Fibroblast of villous mesenchyme (primary cell): ENCODE measurements at places on chromosomes 2 and 18. TPM values are rescaled to one million over a fixed set of nuclear protein-coding genes. Genes with fewer than 3 reads are reported as not detected.

Gene ZNF521
- total RNA-seq, result 4.7 and 11.3 TPM in 2 replicates

Gene CHPF
- total RNA-seq, result 196 and 201 TPM in 2 replicates

Gene PPP1R1C
- 0.32 and 2.2 TPM in 2 replicates for total RNA-seq

Gene CROCC2
- not detected in 2 replicates for total RNA-seq

Gene TP53I3
- total RNA-seq, result 66.9 and 79.9 TPM in 2 replicates

DNA sequence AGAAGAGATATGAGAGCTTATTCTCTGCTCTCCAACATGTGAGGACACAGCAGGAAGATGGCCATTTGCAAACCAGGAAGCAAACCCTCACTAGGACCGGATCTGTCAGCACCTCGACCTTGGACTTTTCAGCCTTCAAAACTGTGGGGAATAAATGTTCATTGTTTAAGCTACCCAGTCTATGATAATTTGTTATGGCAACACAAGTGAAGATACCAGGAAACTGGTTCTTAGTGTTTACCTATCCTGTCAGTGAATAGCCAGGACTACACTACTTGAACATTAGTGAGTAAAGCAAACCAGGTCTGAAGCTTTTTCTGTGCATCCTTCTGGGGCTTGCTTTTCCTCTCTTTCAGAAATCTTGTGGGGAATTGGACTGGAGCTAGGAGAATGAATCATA, 44.4 kb upstream of the BARD1 start:
- DNase-seq, result no peak

DNA sequence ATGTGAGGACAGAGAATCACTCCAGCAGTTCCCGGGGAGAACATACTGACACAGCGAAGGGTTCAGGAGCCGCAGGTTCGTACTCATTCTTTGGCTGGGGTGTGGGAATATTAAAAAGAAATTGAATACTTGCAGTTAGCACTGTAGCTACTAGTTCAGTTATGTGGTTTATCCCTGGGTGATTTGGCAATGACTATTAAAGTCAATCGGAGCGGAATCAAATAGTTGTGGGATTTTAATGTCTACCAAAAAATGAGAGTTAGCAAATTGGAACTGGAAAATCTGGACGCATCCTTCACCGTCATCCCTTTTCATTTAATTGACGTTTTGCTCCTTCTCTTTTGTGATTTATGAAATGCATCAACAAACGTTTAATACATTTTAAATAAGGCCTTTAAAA, 50.8 kb downstream of the GBX2 start:
- no peak for DNase-seq

DNA sequence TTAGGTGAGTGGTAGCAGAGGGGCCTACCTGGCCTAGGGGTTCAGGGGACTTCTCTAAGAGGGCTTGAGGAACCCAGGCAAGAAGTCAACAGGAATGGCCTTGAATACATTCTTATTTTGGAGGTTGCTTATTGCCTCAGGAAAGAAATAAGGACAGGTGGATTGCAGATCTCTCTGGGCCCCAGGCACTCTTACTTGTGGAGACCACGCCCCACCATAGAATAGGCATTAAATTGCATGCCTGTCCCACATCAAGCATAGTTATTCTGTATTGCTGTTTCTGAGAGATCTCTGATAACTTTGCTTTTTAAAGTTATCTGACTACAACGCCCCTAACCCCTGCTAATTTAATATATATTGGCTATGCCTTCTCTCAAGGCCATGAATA, 68.0 kb upstream of the SP3 start:
- DNase-seq, result no peak

- no peak for DNase-seq
Observed at GRCh38 chr2:70385966-70386595, 84.2 kb upstream of the FAM136A start.

DNA sequence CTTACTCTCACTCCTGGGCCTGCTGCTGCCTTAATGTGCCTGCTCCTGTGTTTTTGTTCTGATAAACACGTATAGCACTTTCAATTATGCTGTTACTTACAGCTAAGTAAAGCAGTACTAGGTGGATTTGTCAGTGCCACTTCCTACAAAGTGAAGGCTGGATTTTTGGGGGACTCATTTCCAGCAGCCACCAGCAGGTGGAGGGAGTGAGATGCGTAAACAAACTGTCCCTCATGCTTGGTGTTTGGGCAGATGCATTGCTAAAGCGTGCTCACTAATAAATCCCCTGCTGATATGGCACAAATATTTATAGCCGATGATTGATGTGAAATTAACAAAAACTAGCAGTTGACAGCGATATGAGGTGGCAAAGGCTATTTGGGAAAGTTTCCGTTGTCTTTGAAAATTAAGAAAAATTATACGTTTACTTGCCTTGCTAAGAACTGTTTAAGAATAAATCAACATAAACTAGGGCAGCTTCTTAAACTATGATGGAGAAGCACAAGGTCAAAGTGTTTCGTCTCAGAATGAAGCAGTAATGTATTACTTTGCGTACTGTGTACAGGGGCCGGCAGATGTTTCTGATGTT, 101.7 kb downstream of the AGAP1 start:
- peak; percentile 81 for DNase-seq

DNA sequence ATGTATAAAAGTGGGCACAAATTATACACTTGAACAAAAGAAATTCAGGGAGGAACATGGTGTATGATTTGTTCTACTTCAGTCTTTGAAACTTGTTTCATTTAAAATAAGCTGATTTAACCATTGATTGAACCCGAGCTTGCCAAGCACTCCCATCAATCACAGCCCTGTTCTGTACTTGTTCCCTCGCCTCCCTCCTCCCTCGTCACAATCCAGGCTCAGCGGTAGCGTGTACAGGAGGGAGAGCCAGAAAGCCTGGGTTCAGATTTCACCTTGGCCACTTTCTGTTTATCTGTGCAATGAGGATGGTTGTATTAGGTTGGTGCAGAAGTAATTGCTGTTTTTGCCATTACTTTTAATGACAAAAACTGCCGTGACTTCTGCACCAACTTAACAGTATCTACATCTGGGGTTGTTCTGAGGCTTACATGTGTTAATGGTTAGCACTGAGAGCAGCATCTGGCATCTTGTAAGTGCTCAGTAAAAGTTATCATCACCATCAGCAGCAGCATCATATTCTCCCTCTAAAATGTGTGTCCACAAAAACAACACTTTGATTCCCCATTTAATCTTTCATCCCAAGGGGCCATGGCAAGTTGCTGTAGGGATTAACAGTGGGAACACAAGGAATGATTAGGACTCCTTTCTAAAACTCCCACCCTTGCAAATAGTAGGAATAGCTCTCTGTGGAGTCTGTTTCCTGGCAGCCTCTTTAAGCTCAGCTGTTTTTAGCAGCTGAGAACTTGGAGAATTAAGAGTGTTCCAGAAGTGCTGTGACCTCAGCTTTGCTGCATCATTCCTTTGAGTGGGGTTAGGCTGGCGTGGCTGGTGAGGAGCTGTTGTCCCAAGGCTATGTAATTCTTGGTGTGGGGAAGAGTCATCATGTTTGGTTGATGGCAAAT, 4.7 kb downstream of the DPYSL5 start:
- DNase-seq, result no peak

DNA sequence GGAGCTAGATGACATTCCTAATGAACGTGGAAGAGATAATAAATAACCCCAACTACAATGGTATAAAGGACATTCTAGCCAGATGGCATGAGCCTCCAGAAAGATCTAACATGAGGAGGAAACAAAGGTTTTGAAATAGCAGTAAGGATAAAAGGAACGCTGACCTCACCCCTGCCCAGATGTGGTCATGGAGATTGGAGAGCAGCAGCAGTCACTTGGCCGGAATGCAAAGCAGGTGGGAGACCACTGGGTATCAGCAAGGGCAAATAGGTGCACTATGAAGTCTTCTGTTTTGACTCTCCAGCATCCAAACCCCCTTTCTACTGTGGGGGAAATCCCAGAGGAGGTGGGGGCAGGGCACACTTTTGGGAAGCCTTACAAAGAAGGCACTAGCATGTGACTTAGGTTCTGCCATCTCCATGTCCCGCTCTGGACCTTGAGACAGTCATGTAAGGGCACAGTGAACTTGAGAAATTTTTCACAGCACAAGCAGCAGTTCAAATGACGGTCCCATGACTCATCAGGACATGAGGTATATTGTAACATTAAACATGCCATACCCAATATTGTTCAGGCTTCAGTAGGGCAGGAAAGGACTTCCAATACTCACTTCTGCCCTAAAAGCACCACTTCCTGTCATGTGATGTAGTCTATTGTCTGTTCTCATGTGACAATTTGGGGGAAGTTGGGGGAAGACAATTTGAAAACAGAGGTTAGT, 55.2 kb downstream of the METTL4 start:
- peak; percentile 91 for DNase-seq

- DNase-seq, result no peak
Observed at GRCh38 chr2:229032608-229033234, 238.4 kb downstream of the PID1 start.

GRCh38 chr2:171226461-171226860, 65.8 kb upstream of the TLK1 start:
- DNase-seq, result no peak

- DNase-seq, result no peak
Observed at GRCh38 chr2:241846406-241846805, 12.3 kb downstream of the PDCD1 start.
